Daoy (cell line): ENCODE measurements at places on chromosomes 4 and X. TPM values are rescaled to one million over a fixed set of nuclear protein-coding genes. Genes with fewer than 3 reads are reported as not detected.

The PPBP gene
- total RNA-seq, result not detected in 2 replicates

The FRMD7 gene
- total RNA-seq, result not detected in 2 replicates

The UGT2B7 gene
- not detected in 2 replicates for total RNA-seq

The CABS1 gene
- total RNA-seq, result not detected in 2 replicates

The IL21 gene
- not detected in 2 replicates for total RNA-seq

The DACH2 gene
- not detected in 2 replicates for total RNA-seq

The EXOC1 gene
- 17.3 and 28.3 TPM in 2 replicates for total RNA-seq

The SPANXD gene
- 1.5 TPM in 1 of 2 replicates, not detected in the other for total RNA-seq

The HSPA4L gene
- 7.9 and 10.5 TPM in 2 replicates for total RNA-seq

The MAGEC3 gene
- total RNA-seq, result not detected in 2 replicates

The RADX gene
- total RNA-seq, result not detected in 2 replicates

The C4orf54 gene
- 0.17 TPM in 1 of 2 replicates, not detected in the other for total RNA-seq

The NR3C2 gene
- 0.34 TPM in 1 of 2 replicates, not detected in the other for total RNA-seq

The STAP1 gene
- not detected in 2 replicates for total RNA-seq

The SLC7A11 gene
- total RNA-seq, result 3.0 and 3.6 TPM in 2 replicates

The SMR3B gene
- not detected in 2 replicates for total RNA-seq

The EDA2R gene
- total RNA-seq, result 0.40 TPM in 1 of 2 replicates, not detected in the other

The QDPR gene
- total RNA-seq, result 29.0 and 30.5 TPM in 2 replicates

The PARM1 gene
- 0.63 TPM in 1 of 2 replicates, not detected in the other for total RNA-seq

The SMS gene
- total RNA-seq, result 344 and 384 TPM in 2 replicates

The MRFAP1 gene
- 106 and 129 TPM in 2 replicates for total RNA-seq

The GYPE gene
- total RNA-seq, result not detected in 2 replicates

The SULT1B1 gene
- total RNA-seq, result 0.63 and 0.74 TPM in 2 replicates

The ODAPH gene
- total RNA-seq, result 0.97 TPM in 1 of 2 replicates, not detected in the other

The ZNF157 gene
- total RNA-seq, result 0.06 TPM in 1 of 2 replicates, not detected in the other

The PASD1 gene
- total RNA-seq, result 0.17 and 1.5 TPM in 2 replicates

The RENBP gene
- total RNA-seq, result 0.11 and 0.18 TPM in 2 replicates

The STARD8 gene
- total RNA-seq, result 3.4 and 3.8 TPM in 2 replicates

The FABP2 gene
- total RNA-seq, result not detected in 2 replicates

The GLRB gene
- total RNA-seq, result 2.9 and 5.0 TPM in 2 replicates

The TAF7L gene
- 0.06 and 0.17 TPM in 2 replicates for total RNA-seq

The MAGEB1 gene
- 30.3 and 39.3 TPM in 2 replicates for total RNA-seq

The UGT2B17 gene
- not detected in 2 replicates for total RNA-seq

The DMRTC1B gene
- total RNA-seq, result not detected in 2 replicates

The SORBS2 gene
- 3.3 and 7.7 TPM in 2 replicates for total RNA-seq

The GAGE2A gene
- total RNA-seq, result 43.6 and 61.7 TPM in 2 replicates

The SSX2B gene
- 1.5 and 2.6 TPM in 2 replicates for total RNA-seq

The DMRTC1 gene
- total RNA-seq, result 0.46 TPM in 1 of 2 replicates, not detected in the other

The FAAH2 gene
- total RNA-seq, result not detected in 2 replicates

The MGAT4D gene
- not detected in 2 replicates for total RNA-seq

The KLHL4 gene
- total RNA-seq, result 2.5 and 2.7 TPM in 2 replicates

The ZFYVE28 gene
- total RNA-seq, result 0.97 and 1.5 TPM in 2 replicates

The FAM9B gene
- not detected in 2 replicates for total RNA-seq

The JADE3 gene
- total RNA-seq, result 9.7 and 15.8 TPM in 2 replicates

The PDCL2 gene
- not detected in 2 replicates for total RNA-seq

The TBCK gene
- 7.3 and 7.8 TPM in 2 replicates for total RNA-seq

The PAK3 gene
- 1.1 and 1.5 TPM in 2 replicates for total RNA-seq

The TIMM17B gene
- total RNA-seq, result 47.4 and 64.1 TPM in 2 replicates

The UGT2A1 gene
- total RNA-seq, result not detected in 2 replicates

The RPS6KA6 gene
- total RNA-seq, result 0.80 and 1.1 TPM in 2 replicates

The ETDB gene
- total RNA-seq, result not detected in 2 replicates

The BTK gene
- 0.06 TPM in 1 of 2 replicates, not detected in the other for total RNA-seq

The XAGE1B gene
- 4.5 and 5.7 TPM in 2 replicates for total RNA-seq
